H4 (cell line): ENCODE measurements at places on chromosomes 5 and 9. TPM values are rescaled to one million over a fixed set of nuclear protein-coding genes. Genes with fewer than 3 reads are reported as not detected.

SPATA31D4 gene
- not detected in 2 replicates for total RNA-seq

PCDHGC3 gene
- 50.8 and 61.5 TPM in 2 replicates for total RNA-seq

- no peak for DNase-seq
Observed at GRCh38 chr9:785997-786396, 55.5 kb upstream of the DMRT1 start.

DNA sequence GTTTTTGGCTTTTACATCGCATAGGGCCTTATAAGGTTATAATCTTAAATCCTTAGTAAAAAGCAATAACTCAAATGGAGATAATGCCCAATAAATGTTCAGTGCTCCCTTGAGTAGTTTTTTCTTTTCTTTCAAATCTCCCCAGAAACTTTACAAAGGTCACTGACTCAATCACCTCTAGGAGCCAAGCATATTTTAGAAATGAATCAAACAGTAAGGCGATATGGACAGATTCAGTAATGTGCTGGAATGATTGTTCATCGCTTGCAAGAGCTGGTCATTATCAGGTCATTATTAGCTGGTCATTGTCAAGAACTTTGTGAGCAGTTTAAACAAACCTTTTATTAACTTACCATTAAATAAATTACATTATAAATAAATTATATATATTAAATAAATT is 130.4 kb upstream of the SLIT3 start:
- no peak for DNase-seq

GRCh38 chr5:114448481-114448880 is 86.6 kb downstream of the KCNN2 start:
- DNase-seq, result no peak

DNA sequence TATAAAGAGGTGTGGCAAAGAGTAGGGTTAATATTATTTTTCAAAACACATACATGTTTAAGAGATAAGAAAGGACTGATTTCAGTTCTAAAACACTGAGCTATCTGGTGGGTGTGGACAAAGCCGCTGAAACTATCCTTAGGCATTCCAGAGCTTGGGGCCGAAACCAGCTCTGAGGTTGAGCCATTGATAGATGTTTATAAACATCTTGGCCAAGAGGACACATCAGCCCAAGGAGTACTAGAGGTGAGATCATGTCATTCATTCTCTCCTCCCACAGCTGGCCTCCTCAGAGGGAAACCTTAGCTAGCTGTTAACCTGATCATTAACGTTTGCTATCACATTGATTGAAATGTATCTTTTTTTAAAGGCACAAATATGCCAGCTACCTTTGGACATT is 89.9 kb downstream of the NLN start:
- DNase-seq, result peak; percentile 36

- no peak for DNase-seq
Observed at GRCh38 chr5:181190711-181191525, 14.1 kb downstream of the TRIM7 start.

MEGF10 gene
- total RNA-seq, result 0.14 TPM in 1 of 2 replicates, not detected in the other

DNA sequence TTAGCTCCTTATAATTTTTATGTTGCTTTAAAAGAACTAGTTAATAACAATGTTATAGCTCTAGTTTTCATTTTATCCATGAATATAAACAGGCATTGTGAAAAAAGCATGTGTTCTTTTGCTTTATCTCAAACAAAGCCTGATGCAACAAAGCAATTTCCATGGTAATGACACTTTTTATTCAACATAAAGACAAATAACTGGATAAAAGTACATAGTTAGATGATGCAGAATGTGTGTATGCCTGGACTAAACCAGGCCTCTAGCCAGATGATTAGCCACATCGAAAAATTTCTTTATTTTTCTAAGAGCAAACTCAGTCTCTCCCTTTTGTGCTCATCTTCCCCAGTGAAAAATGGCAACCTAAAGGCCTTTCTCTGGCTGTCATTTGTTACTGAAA is 125.6 kb upstream of the TARS1 start:
- DNase-seq, result no peak

ZBED3 gene
- total RNA-seq, result 0.90 and 1.3 TPM in 2 replicates

DNA sequence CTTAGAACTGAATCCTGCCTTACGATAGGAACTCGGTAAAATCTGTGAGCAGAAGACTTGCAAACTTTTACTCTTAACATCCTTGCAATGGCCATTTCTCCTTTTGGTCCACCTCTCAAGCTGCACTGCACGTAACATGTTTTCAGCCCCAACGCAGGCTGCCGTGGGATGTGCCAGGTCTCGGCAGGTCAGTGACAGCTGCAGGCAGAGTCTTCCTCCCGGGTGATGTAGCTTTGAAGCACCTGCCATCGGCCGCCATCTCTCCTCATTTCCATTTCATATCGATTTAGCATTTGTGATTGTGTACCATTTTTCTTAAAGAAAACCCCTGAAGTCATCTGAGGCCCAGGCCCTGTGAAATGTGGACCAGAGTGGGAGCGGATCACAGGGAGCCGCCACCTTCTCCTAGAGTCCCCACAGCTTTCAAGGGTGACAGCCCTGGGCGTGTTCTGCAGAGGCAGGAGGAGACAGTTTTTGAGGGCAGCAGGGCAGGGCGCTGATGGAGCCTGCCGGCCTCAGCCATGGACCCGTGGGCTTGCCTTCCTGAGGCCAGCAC is 25.8 kb upstream of the LPCAT1 start:
- DNase-seq, result no peak

- DNase-seq, result no peak
Observed at GRCh38 chr9:88084357-88085183, 53.7 kb downstream of the SPATA31C2 start.

- no peak for DNase-seq
Observed at GRCh38 chr5:150043657-150044328, 42.6 kb downstream of the CSF1R start.

- DNase-seq, result no peak
Observed at GRCh38 chr5:173582216-173583111, 34.0 kb downstream of the BOD1 start.

- no peak for DNase-seq
Observed at GRCh38 chr9:130541533-130541932, 37.8 kb upstream of the FUBP3 start.

ZNF608 gene
- 20.8 and 28.0 TPM in 2 replicates for total RNA-seq

GRCh38 chr9:33852216-33852826 is 35.4 kb downstream of the UBE2R2 start:
- peak; percentile 23 for DNase-seq

GRCh38 chr9:19490828-19491227 is 82.0 kb downstream of the ACER2 start:
- DNase-seq, result no peak

- DNase-seq, result no peak
Observed at GRCh38 chr5:1666812-1667588, 132.6 kb downstream of the MRPL36 start.

SPINK13 gene
- total RNA-seq, result not detected in 2 replicates

- peak; percentile 67 for DNase-seq
Observed at GRCh38 chr9:97923529-97924108, 1.3 kb upstream of the TRMO start.

DOLK gene
- total RNA-seq, result 23.3 and 28.3 TPM in 2 replicates

- DNase-seq, result no peak
Observed at GRCh38 chr5:154131817-154132216, 58.7 kb upstream of the GALNT10 start.

GRCh38 chr9:120944434-120944843 is 17.8 kb upstream of the TRAF1 start:
- DNase-seq, result no peak

- DNase-seq, result peak; percentile 52
Observed at GRCh38 chr5:53095931-53096525, 13.5 kb downstream of the MOCS2 start.

DNA sequence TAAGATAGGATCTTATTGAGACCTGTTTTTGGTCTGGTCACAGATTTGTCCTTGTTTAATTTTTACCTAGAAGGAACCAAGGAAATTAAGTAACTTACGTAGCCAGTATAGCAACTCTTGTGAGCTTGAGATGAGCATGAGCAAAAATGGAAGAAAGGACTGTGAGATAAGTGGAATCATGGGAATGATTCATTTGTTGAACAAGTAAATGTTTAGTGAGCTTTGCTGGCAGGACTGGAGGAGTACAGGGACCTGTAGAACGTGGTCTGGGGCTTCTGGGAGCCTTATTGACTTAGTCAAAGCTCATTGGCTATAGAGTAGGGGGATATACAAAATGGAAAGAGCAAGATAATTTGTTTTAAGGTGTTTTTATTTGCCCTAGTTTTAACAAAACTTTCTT is 3.0 kb downstream of the RAD23B start:
- no peak for DNase-seq

PCDHA12 gene
- 0.21 and 0.60 TPM in 2 replicates for total RNA-seq

DNA sequence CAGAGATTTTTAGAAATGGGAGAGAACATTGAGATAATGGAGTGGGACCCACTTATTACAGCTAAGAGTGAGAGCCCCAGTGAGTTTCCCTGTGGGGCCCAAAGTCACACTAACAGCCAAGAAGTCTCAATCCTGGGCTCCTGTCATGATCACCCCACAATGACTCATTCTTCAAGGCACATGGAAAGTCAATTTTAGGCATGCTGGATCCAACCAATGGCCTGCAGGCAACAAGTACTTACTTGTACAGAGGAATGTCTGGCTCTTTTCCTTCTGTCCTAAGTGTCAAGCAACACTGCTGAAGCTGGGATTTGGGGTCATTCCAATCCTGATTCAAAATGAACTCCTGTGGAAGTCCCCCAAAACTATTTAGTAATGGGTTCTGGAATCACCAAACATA is 123.1 kb downstream of the DROSHA start:
- peak; percentile 34 for DNase-seq

- DNase-seq, result no peak
Observed at GRCh38 chr9:137985637-137986071, 108.1 kb downstream of the CACNA1B start.

- DNase-seq, result no peak
Observed at GRCh38 chr9:17852108-17852507, 273.2 kb downstream of the SH3GL2 start.

DNA sequence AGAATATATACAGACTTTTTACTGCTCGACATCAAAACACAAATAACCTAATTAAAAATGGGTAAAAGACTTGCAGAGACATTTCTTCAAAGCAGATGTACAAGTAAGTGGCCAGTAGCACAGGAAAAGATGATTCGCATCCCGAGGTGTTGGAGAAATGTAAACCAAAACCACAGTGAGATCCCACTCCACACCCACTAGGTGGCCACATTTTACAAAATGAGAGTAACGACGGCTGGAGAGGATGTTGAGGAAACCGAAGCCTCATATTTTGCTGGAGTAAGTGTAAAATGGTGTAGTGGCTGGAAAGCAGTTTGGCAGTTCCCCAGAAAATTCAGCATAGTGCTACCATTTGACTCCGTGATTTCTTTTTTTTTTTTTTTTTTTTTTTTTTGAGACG is 21.3 kb upstream of the GBGT1 start:
- DNase-seq, result peak; percentile 83

- DNase-seq, result peak; percentile 41
Observed at GRCh38 chr5:126656401-126657007, 55.8 kb downstream of the PHAX start.

GRCh38 chr9:104456831-104457230 is 47.2 kb upstream of the OR13F1 start:
- DNase-seq, result no peak

DNA sequence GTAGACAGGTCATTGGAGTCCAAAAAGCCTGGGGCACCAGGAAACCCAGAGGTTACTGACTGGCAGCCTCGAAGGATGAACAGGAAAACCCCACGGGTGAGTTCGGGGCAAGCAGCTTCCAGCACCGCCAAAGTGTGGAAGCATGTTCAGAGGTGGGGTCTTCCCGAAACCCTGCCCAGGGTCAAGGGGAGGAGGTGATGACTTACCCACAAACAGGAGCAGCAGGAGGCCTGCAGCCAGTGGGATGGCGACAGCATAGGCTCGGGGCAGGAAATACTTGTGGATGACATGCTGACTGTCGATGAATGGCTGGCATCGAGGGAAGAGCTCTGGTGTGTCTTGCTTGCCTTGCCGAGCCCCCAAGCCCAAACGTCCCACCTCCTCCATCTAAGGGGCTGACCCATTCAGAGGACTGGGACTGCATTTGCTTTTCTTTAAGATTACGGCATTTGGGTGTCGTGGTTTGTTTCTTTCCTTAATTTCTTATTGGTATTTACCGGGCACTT is 1.3 kb downstream of the DPM2 start:
- no peak for DNase-seq

ARHGEF39 gene
- 16.9 and 44.9 TPM in 2 replicates for total RNA-seq
